ENCODE measurements at places on chromosomes 4 and X. TPM values are rescaled to one million over a fixed set of nuclear protein-coding genes. Genes with fewer than 3 reads are reported as not detected.

Gene EXOC1L
- not detected for total RNA-seq

Gene HDAC8
- total RNA-seq, result 15.8 TPM

Gene EXOC1
- total RNA-seq, result 14.9 TPM

Gene PAGE2
- total RNA-seq, result not detected

Gene SSX2
- not detected for total RNA-seq

Gene CYSLTR1
- 0.81 TPM for total RNA-seq

Gene ZFP42
- not detected for total RNA-seq

Gene ARMCX4
- total RNA-seq, result 4.6 TPM
